ENCODE measurements at places on chromosomes 11 and 22. TPM values are rescaled to one million over a fixed set of nuclear protein-coding genes. Genes with fewer than 3 reads are reported as not detected.

MMP27 gene
- total RNA-seq, result not detected

DNA sequence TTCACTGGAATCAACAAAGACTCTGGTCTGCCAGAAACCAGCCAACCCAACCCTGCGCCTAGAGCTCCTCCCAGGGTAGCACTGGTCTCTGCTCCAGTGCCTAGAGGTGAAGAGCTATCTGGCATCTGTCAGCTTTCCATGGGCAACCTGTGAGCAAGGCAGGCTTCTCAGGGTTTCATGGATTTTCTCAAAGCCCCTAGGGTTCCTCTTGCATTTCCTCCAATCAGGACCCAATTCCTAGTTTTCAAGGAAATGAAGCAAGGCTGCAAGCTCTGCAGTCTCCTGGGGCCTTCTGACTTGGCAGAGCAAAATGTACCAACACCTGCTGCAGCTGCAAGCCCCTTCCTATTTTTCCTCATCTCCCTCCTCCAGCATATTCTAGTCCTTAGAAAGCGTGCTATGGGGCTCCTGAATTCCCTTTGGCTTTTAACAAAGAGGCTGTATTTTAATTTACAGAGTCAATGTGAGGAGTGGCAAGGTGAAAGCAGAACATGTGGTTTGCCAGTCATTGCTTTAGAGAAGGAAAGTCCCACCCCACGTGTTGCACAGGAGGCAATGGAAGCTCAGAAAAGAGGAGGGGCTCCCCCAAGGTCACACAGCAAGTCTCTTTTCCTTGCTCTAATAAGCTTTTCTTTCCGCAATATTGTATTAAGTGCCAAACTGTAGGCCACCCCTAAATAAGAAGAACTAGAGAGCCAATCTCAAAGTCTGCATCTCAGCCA is 33.0 kb upstream of the RIC3 start:
- H3K27me3 ChIP-seq, result peaks cover under 1% of the 10 kb centered on the region
- H3K36me3 ChIP-seq, result no peaks in the 10 kb centered on the region
- no peak overlapping the region for H3K4me3 ChIP-seq
- no peaks in the 10 kb centered on the region for H3K4me1 ChIP-seq

- no peaks in the 10 kb centered on the region for H3K4me1 ChIP-seq
- H3K27ac ChIP-seq, result no peak overlapping the region
- peaks cover 8% of the 10 kb centered on the region for H3K27me3 ChIP-seq
- H3K4me3 ChIP-seq, result no peak overlapping the region
- no peaks in the 10 kb centered on the region for H3K36me3 ChIP-seq
Measured at GRCh38 chr11:1776331-1776851, 12.7 kb upstream of the CTSD start.

DNA sequence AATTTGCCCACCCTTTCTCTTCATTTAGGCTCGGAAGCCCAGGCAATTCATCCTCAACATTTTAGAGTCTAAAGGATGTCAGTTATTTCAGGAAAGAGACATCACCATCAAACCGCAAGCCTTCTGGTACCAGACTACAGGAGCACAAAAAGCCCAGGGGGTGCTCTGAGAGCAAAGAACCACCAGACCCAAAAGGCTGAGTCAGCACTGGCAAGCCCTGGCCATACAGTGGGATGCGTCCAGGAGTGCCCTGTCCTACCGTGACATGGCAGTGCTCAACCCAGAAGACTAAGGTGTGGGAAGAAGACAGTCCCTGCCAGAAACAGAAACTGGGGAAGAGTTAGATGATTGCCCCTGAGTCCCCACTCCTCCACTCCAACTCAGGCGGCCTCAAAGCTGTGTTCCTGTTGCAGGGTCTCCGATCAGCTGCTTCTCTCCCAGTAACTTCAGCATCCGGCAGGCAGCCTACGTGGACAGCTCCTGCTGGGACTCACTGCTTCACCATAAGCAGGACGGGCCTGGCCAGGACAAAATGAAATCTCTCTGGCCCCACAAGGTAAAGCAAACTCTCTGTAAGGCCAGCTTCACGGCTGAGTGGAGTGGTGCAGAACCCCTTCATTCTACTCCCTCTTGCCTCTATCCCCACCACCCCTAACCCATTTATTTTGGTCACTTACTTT is 1.5 kb downstream of the PANX3 start:
- H3K27me3 ChIP-seq, result peaks cover 16% of the 10 kb centered on the region
- no peak overlapping the region for H3K27ac ChIP-seq
- H3K36me3 ChIP-seq, result no peaks in the 10 kb centered on the region
- no peak overlapping the region for H3K4me3 ChIP-seq

RASGRP2 gene
- total RNA-seq, result 14.5 TPM

- peak overlapping the region; percentile 99 for H3K27ac ChIP-seq
- H3K27me3 ChIP-seq, result no peaks in the 10 kb centered on the region
- peaks cover 21% of the 10 kb centered on the region for H3K4me1 ChIP-seq
- no peaks in the 10 kb centered on the region for H3K36me3 ChIP-seq
Measured at GRCh38 chr22:50581950-50582492, 628 bp downstream of the CHKB start.

MPPED1 gene
- total RNA-seq, result not detected

GRCh38 chr11:59141673-59142460 is 789 bp upstream of the FAM111A start:
- H3K27me3 ChIP-seq, result no peaks in the 10 kb centered on the region
- no peaks in the 10 kb centered on the region for H3K36me3 ChIP-seq
- DNase-seq, result no peak
- H3K4me3 ChIP-seq, result peak overlapping the region; percentile 42

DNA sequence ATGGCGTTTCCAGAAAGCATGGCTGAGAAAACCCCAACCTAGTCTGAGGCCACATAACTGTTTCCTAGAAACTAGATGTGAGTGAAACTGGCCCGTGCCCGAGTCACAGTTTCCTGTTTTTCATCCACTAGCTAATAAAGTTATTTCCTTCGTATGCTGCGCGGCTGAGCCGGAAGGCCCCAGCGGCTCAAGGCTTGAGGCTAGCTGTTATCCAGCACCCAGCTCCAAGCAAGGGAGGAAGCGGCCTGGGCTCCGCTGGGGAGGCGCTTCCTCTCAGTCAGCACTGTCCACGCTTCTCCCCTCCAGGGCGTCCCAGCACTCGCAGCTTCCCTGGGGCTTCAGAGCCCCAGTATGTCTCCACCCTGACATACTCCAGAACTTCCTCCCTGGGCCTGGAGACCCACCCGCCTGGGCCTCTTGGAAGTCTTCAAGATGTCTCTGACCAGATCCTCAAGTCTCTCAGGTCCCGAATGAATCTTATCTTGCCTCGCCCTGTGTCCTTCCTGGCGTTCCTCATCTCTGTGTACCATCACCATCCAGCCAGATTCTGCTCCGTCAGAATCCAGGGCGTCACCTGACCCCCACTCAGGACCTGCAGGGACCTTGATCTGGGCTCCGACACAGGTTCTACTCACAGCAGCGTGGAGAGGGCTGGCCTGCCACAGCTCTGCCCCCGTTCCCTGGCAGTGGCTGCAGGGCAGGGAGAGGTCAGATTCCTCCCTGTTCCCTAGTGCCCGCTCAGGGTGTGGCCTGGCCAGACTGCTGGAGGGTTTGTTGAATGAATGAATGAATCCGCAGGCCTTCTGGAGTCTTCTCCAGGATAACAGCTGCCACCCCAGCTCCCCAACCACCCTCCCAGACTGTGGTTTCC is 81.9 kb downstream of the LRRC32 start:
- peaks cover 32% of the 10 kb centered on the region for H3K4me1 ChIP-seq
- DNase-seq, result peak; percentile 57
- H3K4me3 ChIP-seq, result no peak overlapping the region
- H3K27ac ChIP-seq, result peak overlapping the region; percentile 83

DNA sequence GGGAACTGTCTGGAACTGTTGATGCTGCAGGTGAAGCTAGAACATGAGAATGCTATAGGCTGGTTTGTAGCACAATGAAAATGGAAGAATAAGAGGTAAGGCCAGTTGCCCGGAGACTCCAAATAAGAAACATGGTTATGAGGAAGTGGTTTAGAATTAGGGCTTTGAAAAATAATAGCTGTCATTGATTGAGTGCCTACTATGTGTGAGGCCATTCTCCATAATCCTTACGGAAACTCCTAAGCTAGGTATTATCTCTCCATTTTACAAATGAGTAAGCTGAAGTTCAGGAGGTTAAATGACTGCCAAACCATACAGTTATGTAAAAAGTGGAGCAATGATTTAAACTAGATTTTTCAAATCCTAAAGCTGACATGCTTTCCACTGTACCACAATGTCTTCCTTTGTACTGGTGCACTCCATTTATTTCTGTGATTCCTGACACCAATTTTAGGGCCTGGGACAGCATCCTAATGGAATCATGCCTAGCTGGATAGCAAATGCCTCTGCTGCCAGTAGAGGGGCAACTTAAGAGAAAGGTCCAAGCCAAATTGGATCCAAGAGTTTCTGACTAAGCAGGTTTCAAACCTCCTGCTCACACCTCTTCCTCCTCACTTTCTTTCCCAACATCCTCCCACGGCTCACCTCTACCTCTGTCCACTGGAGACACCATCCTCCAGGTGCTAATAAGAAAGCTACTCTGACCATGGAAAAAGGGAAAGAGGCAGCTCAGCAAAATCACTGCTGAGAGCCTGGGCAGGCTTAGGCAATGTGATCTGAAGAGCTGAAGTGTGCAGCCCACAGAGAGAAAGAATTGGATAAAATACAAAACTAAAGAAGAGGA is 46.9 kb upstream of the PICALM start:
- H3K27me3 ChIP-seq, result no peaks in the 10 kb centered on the region
- no peak overlapping the region for H3K4me3 ChIP-seq
- DNase-seq, result no peak
- no peaks in the 10 kb centered on the region for H3K4me1 ChIP-seq

DNA sequence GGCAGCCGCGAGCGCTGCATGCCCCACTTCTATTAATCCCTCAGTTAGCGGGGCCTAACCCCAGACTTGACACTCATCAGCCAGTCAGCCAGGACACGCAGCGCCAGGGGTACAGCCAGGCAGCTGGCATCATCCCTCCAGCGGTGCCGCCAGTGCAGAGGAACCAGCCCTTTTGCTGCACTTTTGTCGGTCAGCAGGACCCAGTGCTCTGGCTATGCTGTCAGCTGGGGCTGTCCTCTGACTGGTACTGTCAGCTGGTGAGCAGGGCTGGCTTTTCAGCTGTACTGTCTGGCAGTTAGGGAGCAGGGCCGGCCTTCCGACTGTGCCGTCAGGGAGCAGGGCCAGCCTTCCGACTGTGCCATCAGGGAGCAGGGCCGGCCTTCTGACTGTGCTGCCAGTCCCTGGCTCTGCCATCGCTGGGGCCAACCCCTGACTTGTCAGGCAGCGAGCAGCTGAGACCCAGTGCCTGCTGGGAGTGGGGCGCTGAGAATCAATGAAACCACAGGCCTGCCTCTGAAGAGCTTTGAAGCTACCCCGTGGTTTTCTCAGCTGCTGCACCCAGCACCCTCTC is 115.4 kb downstream of the KIAA1671 start:
- H3K27ac ChIP-seq, result no peak overlapping the region
- H3K36me3 ChIP-seq, result no peaks in the 10 kb centered on the region
- H3K4me1 ChIP-seq, result peaks cover 4% of the 10 kb centered on the region

ART1 gene
- total RNA-seq, result 3.3 TPM

DNA sequence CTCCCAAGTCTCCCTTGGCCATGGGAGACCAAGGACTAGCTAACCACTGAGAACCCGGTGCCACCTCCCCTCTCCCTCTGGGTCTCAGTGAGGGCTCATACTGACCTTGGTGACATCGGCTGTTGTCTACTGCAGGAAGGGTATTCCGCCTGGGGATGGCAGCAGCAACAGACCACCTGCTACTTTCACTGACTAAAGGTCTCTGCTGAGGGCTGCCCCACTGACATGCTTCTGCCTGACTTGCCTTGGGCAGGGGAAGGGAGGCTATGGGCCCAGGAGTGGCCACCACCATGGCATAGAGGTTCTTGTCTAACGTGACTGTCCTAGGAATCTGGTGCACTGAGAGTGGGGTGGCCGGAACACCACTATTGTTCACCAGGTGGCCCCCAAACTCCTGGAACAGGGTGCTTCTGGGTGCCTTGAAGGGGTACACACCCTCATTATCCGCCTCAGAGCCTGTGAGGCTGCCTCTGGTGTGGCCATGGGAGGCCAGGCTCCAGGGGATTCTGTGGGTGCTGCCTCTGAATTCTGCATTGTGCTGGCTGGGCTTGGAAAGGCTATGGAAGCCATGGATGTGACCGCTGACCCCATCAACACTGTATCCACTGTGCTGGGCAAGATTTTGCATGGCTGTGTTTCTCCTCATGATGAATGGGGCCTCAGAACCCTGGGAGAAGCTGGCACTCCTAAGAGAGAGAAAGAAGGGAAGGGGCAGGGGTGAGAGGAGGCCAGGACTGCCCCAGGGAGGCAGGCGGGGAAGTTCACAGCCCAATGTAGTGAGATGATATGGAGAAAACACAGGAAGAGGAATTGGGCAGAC is 38.3 kb downstream of the GAB4 start:
- DNase-seq, result no peak
- no peaks in the 10 kb centered on the region for H3K27me3 ChIP-seq
- no peaks in the 10 kb centered on the region for H3K4me1 ChIP-seq
- H3K27ac ChIP-seq, result no peak overlapping the region
- H3K4me3 ChIP-seq, result no peak overlapping the region
- no peaks in the 10 kb centered on the region for H3K36me3 ChIP-seq

DNA sequence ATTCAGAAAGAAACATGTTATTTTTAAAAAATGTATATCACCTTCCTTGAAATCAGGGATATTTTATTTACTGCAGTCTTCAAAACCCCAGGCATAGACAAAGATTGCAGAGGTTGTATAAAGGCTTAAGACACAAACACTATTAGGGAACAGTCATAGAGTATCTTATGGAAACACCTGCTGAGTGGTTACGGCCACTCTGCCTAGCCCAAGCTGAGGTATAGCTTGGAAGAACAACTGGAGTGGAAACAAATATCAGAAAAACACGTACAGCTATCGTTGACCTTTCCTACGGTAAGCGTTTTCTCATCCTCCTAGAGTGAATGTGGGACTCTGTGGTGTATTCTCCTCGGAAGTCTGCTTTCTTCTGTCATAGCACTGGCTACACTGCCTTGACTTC is 30.4 kb upstream of the LYVE1 start:
- DNase-seq, result no peak
- no peaks in the 10 kb centered on the region for H3K27me3 ChIP-seq
- H3K27ac ChIP-seq, result peak overlapping the region; percentile 38

MUC5AC gene
- not detected for total RNA-seq

GRCh38 chr11:111531687-111532364 is 8.7 kb upstream of the LAYN start:
- peaks cover 24% of the 10 kb centered on the region for H3K27me3 ChIP-seq
- H3K4me3 ChIP-seq, result no peak overlapping the region
- H3K36me3 ChIP-seq, result no peaks in the 10 kb centered on the region
- no peak overlapping the region for H3K27ac ChIP-seq

- peaks cover 3% of the 10 kb centered on the region for H3K4me1 ChIP-seq
- no peak for DNase-seq
- no peak overlapping the region for H3K27ac ChIP-seq
- H3K36me3 ChIP-seq, result no peaks in the 10 kb centered on the region
- no peaks in the 10 kb centered on the region for H3K27me3 ChIP-seq
- H3K4me3 ChIP-seq, result no peak overlapping the region
Measured at GRCh38 chr11:105211806-105212554, 72.4 kb upstream of the CARD18 start.

C1QTNF6 gene
- total RNA-seq, result 68.8 TPM

OR2AG2 gene
- total RNA-seq, result 0.14 TPM

- H3K36me3 ChIP-seq, result no peaks in the 10 kb centered on the region
- peak within 1 kb of the TSS; percentile 19 for H3K4me3 ChIP-seq
- peaks cover 21% of the 10 kb centered on the region for H3K4me1 ChIP-seq
- H3K27ac ChIP-seq, result no peak within 1 kb of the TSS
- H3K27me3 ChIP-seq, result peaks cover 35% of the 10 kb centered on the region
Measured at GRCh38 chr11:45922425-45923082, at the start of gene LARGE2. Gene LARGE2, plus strand, starts transcription at chr11:45922656. Its CDS starts 227 bp downstream, at chr11:45922883.

All from transverse colon (tissue), 4 donors.